ENCODE measurements at places on chromosomes 6 and 20.

- DNase-seq: peak; percentile 67
These were observed 630 bp downstream of the LIME1 start for GRCh38 chr20:63736893-63737694.

DNA sequence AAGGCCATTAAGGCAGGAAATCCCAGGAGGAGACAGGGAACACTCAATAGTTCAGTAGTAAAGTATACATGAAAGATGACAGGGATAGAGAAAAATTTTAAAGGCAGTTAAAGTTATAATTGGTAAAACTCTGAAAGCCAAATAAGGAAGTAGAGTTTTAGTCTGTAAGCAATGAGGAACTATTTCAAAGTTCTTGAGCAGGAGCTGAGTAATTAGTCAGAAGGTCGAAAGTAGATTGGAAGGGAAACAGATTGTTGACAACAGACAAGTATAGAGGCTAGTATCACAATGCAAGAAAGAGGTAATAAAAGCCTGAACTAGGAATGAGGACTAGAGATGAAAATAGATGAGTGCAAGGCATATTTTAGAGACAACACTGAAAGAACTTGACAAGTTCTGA, 150.3 kb downstream of the CDK19 start:
- DNase-seq: no peak

DNA sequence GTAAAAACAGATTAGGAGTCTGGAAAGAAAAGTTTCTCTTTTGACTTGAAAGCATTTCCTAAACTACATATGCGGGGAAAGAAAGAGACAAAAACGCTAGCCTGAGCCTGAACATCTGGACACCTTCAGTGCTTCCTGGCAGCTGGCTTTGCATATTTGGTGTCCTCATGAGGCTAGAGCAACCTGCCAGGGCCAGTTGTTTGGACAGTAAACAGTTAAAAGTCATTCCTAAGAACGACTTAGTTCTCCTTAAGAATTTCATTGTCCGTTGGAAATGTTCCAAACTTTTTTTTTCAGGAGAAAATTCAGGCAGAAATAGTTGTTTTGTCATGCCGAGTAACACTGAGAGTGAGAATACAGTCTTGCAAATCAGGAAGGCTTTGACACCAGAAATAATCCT, 199.8 kb downstream of the SMOC2 start:
- DNase-seq: no peak

- DNase-seq: no peak
These were observed 249.8 kb upstream of the PRDM1 start for GRCh38 chr6:105836379-105836778.

GRCh38 chr6:41570259-41570615, 24.1 kb downstream of the FOXP4 start:
- DNase-seq: no peak

DNA sequence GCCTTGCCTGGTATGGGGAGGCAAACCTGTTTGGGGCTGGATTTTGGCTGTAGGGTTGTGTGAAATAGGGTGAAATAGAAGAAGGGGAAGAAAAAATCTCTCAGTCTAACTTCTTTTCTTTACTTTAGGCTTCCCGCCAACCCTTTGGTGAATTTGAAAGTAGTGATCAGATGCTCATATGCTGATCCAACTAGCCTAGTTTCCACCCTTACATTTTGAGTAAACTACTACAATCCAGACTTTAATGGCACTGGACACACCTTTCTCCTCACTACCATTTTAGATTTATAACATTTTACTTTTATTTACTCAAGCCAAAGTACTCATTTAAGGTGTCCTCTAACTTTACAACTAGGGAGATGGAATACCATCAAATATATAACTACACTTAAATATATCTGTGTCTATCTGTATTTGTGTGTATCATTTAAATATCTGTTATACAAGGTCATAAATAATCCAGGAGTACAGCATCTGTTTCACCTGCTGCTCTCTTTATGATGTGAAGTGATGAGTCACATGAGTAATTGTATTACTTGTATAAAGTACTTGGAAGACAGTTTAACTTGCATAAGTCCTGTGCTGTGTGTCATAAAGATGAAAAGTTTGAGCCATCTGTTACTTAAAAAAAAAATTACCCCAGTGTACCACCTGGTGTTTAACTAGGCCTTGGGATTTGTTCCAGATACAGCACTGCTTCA, 172.1 kb downstream of the CDKAL1 start:
- no peak for DNase-seq

GRCh38 chr6:13830803-13831202, 16.4 kb upstream of the MCUR1 start:
- no peak for DNase-seq

DNA sequence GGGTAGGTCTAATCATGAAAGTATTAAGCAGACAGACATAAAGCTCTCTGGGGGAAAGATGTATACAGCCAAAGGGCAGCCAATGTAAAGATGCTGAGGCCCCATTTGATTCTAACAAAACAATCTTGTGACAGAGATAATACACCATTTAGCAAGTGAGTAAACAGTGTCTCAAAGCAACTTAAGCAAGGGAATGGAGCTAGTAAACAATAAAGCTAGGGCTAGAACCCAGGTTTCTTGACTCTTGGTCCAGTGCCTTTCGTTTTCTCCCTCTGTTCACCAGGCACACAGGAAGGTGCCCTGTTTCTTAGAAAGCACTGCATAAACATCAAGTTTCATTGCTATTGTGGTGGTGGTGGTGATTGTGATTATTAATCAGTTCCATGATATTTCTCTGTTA, 5.1 kb downstream of the ELOVL2 start:
- no peak for DNase-seq

DNA sequence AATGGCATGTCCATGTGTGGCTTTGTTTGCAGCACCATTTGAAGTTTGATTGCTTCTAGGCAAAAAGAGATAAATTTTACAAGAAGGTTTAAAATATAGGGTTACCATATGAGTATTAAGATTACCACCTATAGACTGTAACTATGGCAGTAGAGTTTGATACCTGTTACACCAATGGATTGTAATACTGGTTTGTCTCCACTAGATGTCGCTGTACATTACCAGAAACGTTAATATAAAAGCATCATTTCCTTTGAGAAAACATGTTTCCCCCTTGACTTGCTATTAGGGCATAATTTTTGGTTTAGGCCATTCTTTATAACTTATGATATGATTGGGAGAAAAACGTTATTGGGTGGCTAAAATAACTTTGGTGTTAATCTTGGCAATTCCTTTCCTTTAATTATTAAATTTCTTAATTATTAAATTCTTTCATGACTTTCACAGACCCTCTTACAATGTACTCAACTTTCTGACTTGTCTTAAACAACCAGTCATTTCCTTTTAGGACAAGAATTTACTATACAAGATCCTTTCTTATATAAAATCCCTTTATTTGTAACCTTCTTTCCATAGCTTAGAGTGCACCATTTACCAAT, 42.8 kb downstream of the HLA-DPB1 start:
- DNase-seq: no peak

DNA sequence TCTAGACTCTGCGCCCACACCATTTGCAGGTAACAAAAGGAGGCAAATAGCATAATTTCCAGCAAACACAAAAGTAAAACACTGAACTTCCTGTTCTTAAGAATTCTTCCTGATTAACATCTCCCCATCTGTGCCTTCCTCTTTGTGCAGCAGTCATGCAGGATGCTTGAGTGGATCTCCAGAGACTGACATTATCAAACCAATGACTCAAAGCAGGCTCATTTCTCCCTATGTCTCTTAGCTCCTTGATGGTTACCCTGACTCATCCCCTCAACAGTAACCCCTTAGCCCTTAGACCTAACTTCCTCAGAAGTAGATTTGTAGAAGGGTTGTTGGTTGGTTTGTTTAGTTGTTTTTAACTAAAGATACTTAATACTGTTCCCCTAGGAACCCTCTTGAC, 137.0 kb upstream of the RIN2 start:
- no peak for DNase-seq

- DNase-seq: no peak
These were observed 38.4 kb upstream of the TGM2 start for GRCh38 chr20:38203337-38203980.

DNA sequence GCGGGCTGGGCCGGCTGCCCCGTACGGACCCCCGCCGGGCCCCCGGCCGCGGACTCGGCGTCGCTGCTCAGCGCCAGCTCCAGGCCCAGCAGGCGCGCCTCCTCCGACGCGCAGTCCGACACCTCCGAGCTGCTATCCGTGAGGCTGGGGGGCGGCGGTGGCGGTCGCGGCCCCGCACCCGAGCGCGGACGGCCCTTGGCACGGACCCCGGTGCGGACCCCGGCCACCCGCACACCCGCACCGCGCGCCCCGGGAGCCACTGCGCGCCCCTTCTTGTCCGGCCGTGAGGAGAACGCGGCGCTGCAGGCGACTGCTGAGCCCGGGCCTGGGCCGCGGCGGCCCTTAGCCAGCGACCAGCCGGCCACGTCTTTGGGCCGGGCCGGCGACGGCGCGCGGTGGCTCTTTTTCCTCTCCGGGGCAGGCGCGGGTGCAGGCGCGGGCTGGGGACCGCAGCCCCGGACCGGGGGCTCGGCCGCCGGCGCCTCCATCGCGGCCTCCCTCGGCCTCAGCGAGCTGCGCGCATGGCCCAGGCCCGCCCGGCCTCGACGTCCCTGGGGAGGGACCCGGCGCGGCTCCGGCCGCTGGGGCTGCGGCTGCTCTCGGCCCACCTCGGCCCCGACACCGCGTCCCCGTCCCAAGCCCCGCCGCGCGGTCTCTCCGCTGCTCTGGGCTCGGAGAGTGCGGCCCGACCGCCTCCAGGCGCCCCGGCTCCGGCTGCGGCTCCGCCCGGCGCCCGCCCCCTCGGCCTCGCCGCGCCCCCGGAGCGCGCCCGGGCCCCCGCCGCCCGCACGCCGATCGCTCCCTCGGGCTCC, 12.9 kb upstream of the TLDC2 start:
- DNase-seq: no peak

DNA sequence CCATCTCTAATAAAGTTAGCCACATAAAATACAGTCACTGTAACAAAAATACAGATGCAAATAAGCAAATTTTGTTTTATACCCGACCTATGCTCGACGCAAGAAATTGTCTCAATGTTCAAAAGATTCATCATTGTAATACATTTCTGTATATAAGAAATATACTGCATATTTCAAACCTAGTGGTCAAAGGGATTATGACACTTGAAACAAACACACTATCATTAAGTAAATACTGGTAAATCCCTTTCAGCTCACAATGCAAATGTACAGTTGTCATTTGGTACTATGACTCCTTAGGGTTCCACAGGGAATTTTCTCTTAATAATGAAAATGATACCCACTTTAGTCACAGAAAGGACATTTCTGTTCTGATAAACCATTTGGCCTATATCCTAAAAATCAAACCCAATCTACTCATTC, 2.2 kb downstream of the HIVEP2 start:
- no peak for DNase-seq

DNA sequence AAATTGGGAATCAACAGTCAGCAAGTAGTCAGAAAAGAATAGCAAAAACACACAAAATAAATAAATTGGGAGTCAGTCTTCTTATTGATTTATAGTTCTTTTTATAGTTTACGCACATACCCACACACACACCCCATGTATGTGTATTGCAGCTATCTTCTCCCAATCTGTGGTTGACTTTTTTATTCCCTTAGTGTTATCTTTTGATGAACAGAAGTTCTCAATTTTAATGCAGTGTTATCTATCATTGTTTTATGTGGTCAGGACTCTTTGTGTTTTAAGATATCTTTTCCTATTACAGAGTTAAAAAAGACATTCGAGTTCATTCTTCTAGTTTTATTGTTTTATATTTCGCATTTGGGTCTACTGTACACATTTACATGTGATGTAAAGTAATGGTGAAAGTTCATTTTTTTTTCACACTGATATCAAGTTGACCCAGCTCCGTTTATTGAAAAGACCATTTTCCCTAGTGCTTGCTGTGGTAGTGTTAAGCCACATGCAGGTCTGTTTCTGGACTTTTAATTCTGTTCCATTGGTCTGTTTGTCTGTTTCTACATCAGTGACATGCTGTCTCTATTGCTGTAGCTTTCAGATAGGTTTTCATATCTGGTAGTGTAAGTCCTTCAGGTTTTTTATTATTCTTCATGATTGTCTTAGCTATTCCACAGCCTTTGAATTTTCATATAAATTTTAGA, 78.4 kb downstream of the ZFAND3 start:
- DNase-seq: no peak

- peak; percentile 16 for DNase-seq
These were observed 88.9 kb upstream of the ELOVL5 start for GRCh38 chr6:53437557-53438202.

DNA sequence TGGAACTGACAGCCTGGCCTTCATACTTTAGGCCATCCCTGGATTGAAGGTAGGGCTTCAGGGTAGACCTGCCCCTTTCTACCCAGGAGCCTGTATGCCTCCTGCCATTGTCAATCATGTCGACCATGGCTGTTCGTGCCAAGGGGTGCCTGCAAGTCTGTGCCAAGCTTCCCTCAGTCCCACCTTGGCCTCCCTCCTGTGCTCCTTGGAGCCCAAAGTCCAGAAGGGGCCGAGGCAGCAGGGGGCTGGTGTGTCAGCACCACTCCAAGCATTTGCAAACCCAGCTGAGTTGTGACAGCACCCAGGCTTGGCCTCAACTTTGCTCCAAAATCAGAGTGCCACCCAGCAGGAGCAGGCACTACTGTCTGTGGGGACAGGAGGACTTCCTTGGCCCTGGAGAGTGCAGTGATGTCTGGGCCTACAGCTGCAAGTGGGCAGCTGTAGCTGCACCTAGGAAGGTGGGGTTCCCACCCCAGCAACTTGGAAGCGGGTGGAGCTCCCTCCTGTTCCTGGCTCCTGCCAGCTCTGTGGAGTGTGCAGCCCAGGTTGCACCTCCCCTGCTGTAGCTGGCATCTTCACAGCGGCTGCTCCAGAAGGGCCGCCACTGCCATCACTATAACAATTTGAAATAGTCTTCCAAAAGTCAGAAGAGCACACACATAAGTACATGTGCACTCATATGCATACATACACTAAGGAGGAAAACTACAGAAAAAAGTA, 1719.3 kb downstream of the HACE1 start:
- DNase-seq: no peak

- no peak for DNase-seq
These were observed at the start of gene ENPP3 for GRCh38 chr6:131636880-131637792. TSS of gene ENPP3 (plus strand) at chr6:131637302. CDS start at chr6:131637385, 83 bp downstream.

GRCh38 chr20:48490961-48491831, 336.6 kb downstream of the PREX1 start:
- no peak for DNase-seq

GRCh38 chr6:116779573-116780164, 14.2 kb upstream of the FAM162B start:
- no peak for DNase-seq

GRCh38 chr6:22886650-22887581, 317.6 kb downstream of the HDGFL1 start:
- DNase-seq: no peak

GRCh38 chr6:81768150-81768942, 15.9 kb upstream of the TENT5A start:
- no peak for DNase-seq

GRCh38 chr20:5511930-5512329, 195.2 kb upstream of the PROKR2 start:
- DNase-seq: no peak

GRCh38 chr6:131972741-131973140, 21.6 kb upstream of the CCN2 start:
- no peak for DNase-seq

DNA sequence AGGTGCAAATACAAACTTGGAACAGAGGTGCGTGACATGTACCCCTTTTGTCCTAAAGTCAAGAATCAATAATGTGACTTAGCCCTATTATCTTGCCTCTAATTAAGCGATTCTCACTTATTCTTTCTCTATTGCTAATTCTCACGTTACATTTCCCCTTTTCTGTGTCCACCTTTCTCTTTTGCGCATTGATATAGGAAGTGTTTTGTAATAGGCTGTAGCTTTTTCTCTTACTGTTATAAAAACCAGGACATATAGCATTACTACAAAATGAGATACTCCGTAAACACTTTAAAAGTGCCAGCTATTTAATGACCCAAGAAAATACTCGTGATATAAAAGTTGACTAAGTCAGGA, 669 bp upstream of the TMEM30A start:
- no peak for DNase-seq

GRCh38 chr20:42544926-42545325, 644.8 kb downstream of the PTPRT start:
- no peak for DNase-seq
